ENCODE measurements at places on chromosomes 7 and 10. TPM values are rescaled to one million over a fixed set of nuclear protein-coding genes. Genes with fewer than 3 reads are reported as not detected.

The CYP2C8 gene
- total RNA-seq: under 0.01 TPM

The GPER1 gene
- total RNA-seq: 2.3 TPM

The SERPINE1 gene
- 88.2 TPM for total RNA-seq

The LLCFC1 gene
- total RNA-seq: not detected

The TBXAS1 gene
- 0.64 TPM for total RNA-seq

The ZSCAN25 gene
- 12.3 TPM for total RNA-seq

The CHAT gene
- total RNA-seq: not detected

The BBS9 gene
- 11.2 TPM for total RNA-seq

The SEMA3D gene
- total RNA-seq: 9.4 TPM

The PDLIM1 gene
- total RNA-seq: 51.1 TPM

The DNMBP gene
- 38.4 TPM for total RNA-seq

The TET1 gene
- 0.39 TPM for total RNA-seq

All from dermis microvascular lymphatic vessel endothelial cell (primary cell).